Activated T-cell treated with anti-CD3 and anti-CD28 coated beads, Interleukin-2, amount 50 U/mL, for 72 hours (primary cell): ENCODE measurements at places on chromosomes 6 and 20.
A peak's percentile ranks its signal among the peaks of the same experiment; 100 is the strongest.

DNA sequence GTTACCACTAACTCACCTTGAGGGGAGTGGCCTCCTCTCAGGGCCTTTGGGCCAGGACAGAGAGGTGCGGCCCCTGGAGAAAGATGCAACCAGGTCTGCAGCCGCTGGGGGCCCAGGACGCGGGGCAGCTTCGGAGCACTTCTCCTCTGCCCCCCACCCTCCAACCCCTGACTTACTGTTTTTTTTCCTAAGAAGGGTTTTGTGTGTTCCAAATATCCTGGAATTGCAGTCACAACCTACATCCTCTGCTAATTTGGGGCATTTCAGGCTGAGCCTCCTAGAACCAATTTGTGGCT, 1.7 kb downstream of the LINC00237 start:
- DNase-seq, result no peak

DNA sequence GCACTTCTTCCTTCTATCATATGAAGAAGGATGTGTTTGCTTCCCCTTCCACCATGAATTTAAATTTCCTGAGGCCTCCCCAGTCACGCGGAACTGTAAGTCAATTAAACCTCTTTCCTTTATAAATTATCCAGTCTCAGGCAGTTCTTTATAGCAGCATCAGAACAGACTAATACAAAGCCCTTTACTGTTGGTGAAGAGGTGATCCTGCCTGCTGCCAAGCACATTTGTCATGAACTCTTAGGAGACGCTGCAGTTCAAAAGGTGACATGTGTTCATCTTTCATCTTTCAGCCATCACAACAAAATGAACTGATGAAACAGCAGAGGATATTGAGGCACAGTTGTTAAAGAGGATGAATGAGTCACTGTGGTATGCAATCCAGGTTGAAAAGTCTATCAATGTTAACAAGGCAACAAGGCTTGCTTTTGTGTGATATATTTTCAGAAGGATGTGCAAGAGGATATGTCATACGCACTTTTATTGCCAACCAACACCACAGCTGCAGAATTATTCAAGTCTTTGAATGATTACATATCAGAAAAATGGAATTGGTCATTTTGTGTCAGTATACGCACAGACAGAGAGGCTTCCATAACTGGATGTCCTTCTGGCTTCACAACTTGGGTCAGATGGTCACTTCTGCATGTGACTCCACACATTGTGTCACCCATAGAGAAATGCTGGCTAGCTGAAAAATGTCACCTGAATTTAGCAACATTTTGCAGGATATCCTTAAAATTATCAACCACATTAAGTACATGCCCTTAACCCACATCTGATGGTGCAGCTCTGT, 52.4 kb upstream of the PLN start:
- DNase-seq, result no peak

DNA sequence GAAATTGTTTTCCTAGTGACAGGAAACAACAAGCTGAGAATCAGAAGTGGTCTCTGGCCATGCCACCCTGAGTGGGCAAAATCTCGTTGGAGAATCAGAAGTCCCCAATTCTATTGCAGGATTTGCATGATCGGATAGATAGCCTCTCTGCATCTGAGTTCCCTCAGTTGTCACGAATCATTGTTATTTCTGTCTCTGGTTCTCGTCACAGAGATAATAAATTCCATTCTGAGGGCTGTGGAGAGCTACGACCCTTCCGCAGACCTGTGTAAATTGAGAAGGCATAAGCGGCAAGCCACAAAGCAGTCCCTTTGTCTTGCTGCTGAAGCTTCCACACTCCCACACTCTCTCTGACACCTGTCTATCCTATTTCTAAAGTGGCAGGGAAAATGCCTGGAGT, 102.4 kb upstream of the CNR1 start:
- no peak for DNase-seq

- no peak for DNase-seq
Measured at GRCh38 chr6:106488494-106489370, 128.2 kb downstream of the CRYBG1 start.

DNA sequence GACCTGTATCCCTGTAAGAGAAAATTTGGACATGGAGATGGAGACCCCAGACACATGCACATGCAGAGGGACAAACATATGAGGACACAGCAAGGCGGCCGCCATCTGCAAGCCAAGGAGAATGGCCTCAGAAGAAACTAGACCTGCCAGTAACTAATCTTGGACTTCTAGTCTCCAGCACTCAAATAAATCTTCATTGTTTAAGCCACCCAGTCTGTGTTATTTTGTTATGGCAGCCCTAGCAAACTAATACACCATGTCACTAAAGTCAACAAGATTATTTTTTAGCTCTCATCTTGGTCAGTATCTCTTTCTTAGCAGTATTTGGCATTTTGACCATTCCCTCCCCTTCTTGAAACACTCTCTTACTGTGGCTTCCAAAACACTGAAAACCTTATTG, 26.7 kb downstream of the LATS1 start:
- no peak for DNase-seq

- DNase-seq, result no peak
Measured at GRCh38 chr6:105569706-105570105, 166.8 kb upstream of the PREP start.

- no peak for DNase-seq
Measured at GRCh38 chr6:27951040-27951439, 6.0 kb upstream of the OR2B6 start.

DNA sequence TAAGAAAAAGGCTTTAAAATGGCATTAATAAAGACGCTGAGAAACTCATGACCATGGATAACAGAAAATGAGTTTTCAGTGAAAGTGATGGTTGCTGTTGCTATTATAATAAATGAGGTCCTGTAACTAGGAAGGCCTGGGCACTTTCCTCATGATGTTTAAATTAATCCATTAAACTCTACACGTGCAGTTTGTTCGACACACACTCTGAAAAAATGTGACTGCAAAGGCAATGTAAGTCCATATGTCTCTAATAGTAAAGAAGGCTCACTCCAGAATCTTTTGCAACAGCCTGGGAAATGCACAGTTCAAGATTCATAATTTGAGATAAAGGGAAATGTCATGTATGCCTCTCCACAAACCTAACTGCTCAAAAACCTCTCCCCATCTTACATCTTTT, 153.4 kb downstream of the COL12A1 start:
- DNase-seq, result no peak

- DNase-seq, result peak; percentile 76
Measured at GRCh38 chr6:75601304-75602245, at the start of gene SENP6. SENP6 (plus strand) TSS chr6:75601880; CDS start chr6:75602525, 645 bp downstream.
